Kidney (tissue), 22 donors: ENCODE measurements at places on chromosomes 2 and 18.

- DNase-seq = peak; percentile 6
Measured at GRCh38 chr2:179344280-179344964, 79.8 kb upstream of the SESTD1 start.

DNA sequence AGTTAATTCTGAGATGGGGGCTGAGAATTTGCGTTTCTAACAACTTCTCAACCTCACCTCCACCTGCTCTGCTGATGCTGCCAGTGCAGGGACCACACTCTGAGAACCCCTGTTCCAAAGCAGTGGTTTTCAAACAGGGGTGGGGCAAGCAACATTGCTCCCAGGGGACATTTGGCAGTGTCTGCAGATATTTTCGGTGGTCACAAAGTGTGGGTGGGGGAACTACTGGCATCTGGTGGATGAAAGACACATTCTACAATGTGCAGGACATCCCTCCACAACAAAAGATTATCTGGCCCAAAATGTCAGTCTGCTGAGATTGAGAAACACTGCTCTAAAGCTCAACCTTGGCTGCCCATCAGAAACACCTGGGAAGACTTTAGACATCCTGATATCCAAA lies 188.7 kb upstream of the SATB2 start:
- no peak for DNase-seq

DNA sequence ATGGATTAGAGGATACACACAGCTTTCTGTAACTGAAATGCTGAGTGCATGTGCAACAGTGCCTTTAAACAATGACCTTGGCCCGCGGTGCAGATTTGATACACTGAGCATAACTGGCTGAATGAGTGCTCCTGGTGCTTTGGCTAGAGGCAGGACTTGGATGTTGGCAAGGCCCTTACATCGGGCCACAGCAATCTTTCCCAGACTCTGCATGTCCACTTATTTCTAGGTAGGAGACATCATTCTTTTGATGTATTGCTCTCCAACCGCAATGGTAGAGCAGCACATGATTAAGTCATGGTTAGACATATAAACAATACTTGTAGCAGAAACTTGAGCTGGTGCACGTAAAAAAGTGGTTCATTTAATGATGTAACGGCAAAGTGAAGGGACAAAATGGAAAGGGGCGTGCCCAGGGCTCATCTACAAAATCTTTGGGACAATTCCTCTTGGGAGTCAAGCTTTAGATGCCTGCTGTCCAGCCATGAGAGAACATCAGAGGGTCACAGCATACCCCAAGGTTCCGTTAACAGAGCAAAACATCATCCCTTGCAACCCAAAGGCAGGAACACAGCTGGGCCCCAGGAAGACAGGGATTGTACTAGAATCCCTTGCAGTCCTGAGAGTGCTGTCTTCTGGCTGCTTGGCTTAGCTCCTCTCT lies 43.4 kb downstream of the RAB31 start:
- no peak for DNase-seq

DNA sequence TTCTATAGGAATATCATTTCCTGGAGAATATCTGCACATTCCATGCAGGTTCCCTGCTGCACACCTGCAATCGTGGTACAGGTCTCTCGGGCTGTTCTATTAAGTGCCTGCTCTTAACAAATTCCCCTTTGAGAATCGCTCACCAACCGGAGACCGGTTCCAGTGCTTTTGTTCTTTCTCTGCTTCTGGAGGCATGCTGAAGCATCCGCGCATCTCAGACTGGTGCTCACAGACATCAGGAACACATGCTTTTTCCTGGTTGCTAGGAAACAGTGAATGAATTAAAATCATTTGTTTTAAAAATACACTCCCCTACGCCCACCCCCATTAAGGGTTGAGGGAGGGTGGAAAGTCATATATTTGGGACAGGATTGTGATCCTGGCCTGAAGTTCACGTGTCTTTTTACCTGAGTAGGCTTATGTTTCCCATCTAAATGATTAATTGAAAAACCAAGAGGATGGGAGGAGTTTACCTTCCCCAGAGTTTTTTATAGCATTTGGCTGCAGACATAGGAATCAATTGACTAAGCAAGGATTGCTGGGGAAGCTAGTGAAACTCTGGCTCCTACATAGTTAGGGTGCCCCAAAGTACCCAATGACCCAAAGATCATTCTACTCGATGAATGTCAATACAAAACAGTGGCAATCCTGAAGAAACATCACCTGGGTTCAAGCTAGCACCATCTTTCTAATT lies at the start of gene C2orf80:
C2orf80 (minus strand) TSS at position 221 of the 694 bp plus-strand sequence. CDS start 3,044 bp downstream, outside the sequence.
- no peak for DNase-seq

- DNase-seq = peak; percentile 52
Measured at GRCh38 chr2:201235860-201236811, 24.2 kb upstream of the CASP8 start.
